ENCODE measurements at places on chromosomes 7 and 10. TPM values are rescaled to one million over a fixed set of nuclear protein-coding genes. Genes with fewer than 3 reads are reported as not detected.

- peak; percentile 64 for DNase-seq
Measured at GRCh38 chr7:101935521-101936141, 118.2 kb downstream of the CUX1 start.

DNA sequence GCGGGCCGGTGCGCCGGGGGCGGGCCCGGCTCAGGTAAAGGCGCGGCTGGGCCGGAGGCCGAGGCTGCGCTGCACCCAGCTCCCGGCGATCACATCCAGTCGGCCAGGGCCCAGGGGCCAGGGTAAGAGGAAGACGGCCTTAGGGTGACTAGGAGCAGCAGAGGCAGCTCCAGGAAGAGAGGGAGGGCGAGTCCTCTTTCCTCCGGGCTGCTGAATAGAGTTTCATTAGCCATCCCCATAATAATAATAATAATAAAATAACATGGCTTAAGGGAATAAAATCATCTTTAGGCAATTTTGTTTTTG, 44.8 kb upstream of the CDK1 start:
- no peak for DNase-seq

GRCh38 chr7:31957090-31957720, 113.0 kb downstream of the PDE1C start:
- DNase-seq: no peak

DNA sequence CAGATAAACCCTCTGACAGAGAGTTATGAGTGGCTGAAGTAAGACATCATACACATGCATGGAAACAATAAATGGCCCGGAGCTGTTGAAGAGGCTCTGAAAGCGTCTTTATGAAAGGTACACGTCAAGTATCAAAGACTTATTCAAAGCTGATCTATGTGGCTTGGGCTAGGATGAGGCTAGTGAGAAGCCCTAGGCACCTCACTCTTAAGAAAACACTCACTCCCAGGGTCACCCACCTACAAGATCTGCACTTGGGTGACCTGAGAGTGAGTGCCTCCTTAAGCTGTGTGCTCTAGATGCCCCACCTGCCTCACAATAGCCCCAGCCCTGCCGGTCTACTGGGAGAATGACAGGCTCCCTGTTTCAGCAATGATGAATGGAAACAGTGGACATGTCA, 1.1 kb upstream of the GIMAP1 start:
- DNase-seq: no peak

The TMEM196 gene
- not detected for total RNA-seq

- no peak for DNase-seq
Measured at GRCh38 chr7:21355406-21355874, 72.4 kb upstream of the SP4 start.

DNA sequence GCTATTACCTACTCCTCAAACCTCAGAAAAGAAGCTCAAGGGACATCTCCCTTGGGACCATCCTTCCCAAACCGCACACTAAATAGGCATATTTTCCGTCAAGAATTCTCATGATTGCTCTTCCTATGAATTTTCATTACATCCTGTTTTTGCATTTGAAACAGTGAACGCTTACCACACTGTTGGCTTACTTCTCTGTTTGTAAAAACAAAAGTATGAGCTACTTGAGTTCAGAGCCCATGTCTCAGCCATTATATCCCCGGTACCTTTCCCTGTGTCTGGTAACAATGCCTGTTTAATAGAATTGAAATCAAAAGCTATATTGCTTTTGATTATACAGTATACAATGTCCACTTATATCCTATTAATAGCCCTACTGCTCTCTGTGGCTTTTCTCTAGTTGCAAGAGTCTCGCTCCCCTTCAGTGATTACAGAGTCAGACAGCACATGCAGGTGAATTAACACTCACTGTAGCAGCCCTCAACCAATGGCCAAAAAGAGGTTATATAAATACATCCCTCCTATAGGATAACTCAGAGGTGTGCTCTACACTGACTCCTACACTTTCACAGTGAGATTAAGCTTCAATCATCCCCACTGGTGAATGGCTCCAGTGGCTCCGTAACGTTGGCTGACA, 264.4 kb downstream of the SORCS1 start:
- no peak for DNase-seq

DNA sequence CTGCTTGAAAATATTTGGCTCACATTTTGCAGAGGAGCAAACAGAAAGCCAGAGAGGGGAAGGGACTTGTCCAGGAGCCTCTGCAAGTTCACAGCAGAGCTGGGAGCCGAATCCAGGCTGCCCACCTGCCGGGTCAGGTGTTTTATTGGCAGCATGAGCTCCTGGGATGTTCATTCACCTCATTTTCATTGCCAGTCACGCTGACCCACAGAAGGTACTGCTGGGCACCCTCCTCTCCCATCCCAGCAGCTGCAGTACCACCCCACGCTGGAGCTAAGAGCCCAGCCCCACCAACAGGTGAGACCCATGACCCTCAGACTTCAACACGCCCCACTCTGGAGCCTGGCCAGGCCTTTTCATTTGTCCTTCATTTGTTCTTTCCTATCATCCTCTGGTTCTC, 102.7 kb downstream of the GRID1 start:
- no peak for DNase-seq

The OPN4 gene
- total RNA-seq: 0.20 TPM

The RADIL gene
- total RNA-seq: 1.4 TPM

The ATP6V1F gene
- total RNA-seq: 78.5 TPM

DNA sequence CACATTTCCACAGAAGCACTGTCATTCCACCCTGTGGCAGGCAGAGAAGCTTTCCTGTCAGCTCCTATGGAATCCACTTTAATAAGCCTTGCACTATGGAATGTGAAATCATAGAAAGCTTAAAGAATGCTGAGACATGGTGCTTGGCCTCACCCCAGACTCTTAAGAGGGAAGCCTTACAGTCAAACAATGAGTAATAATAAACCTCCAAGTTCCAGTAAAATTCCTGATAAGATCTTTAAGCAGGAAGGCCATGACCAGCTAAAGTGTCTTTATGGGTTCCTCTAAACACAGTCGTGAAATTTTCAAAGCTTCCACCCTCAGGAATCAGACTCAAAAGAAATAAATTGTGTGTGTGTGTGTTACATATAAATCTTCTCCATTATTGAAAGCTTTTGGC, 11.9 kb upstream of the TEX36 start:
- no peak for DNase-seq

The CTAGE6 gene
- 0.22 TPM for total RNA-seq

GRCh38 chr7:41520445-41520844, 182.4 kb downstream of the INHBA start:
- no peak for DNase-seq

The IGF2BP3 gene
- total RNA-seq: not detected

The AGAP6 gene
- total RNA-seq: 11.8 TPM

DNA sequence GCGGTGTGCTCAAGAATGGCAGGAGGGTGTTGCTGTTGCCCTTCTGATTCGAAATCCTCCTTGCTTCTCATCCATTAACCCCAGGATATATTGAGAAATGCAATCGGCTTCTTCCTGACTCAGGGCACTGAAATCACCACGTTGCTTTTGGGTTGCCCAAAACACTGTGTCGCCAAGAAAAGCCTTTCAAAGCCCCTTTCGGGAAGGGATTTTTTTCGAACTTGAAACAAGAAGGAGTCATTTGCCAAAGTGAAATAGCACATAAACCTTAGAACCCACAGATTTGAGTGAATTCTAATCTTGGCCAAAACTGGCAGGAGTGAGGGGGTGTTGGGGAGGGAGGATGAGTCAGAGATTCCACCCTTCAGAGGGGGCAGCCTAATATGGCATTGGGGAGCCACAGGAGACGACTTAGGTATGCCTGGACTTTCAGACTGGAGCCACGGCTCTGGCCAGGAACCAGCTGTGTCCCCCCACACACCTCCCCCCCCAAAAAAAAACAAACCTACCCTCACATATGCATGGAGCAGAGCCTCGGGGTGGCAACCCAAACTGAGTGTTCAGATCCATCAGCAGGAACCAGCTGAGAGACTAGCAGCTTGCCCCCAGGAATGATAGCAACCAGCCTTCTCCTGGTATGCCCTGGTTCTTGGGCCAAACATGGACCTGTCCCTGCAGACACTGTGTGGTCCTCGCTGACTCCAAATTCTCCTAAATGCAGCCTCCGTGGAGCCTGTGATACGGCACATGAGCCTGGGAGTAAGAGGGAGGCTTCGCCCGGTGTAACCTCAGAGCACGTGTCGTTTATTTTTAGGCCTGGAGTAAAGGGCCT, 138.4 kb downstream of the FGFR2 start:
- DNase-seq: no peak

GRCh38 chr7:118259115-118259514, 34.6 kb downstream of the ANKRD7 start:
- DNase-seq: no peak

The OR6V1 gene
- total RNA-seq: not detected

- DNase-seq: peak; percentile 75
Measured at GRCh38 chr10:72334825-72335393, 19.8 kb downstream of the DNAJB12 start.

DNA sequence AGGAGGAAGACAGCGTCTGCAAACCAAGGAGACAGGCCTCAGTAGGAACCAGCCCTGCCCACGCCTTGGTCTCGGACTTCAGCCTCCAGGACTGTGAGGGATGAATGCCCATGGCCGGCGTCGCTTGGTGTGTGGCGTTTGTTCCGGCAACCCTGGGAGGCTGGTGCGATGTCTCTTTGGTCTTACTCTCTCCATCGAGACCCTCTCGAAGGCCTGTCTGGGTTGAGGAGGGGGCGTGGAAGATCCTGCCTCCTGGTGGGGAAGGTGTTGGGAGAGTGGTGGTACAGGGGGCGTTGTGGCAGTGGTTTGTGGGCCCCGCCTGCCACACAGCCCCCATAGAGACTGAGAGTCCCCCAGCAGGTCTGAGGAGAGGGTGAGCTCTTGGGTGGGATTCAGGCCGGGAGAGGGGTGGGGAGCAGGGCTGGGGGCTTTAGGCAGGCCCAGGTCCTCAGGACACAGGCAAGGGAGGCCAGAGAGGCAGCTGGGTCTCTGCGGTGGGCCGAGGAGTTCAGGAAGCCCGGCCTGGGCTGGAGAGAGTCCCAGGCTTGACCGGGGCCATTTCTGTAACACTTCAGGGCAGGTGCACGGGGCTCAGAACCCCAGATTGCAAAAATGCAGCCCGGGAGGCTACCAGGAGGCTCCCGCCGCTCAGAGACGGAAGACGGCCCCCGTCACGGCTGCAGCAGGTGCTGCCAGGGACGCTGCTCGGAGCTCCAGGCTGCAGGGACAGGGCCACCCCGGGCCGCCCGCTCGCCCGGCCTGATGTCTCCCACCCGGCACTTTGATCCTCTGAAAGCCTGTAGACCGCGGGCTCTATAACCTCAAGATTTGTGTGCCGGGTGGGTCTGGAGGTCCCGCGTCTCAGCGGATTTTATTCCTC, 33.8 kb upstream of the PSMG3 start:
- DNase-seq: no peak

DNA sequence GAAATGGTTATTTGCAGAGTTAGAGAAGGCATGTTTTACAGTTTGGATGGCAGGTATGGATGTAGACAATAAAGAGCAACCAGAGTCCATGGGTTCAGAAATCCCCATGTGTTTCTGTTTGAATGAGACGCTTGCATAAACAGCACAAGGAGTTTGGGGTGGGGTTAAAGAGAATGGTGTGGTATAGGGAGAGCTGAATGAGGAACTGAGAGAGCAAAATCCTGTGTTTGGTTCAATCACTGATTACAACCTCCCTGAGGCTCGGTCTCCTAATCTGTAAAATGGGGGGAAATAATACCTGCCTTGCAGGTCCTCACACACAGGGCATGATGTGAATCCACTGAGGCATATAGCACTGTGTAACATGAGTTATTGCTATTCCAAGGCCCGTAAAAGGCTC, 23.7 kb downstream of the CAV1 start:
- no peak for DNase-seq

The SEMA3D gene
- total RNA-seq: 2.0 TPM

GRCh38 chr10:98257961-98258360, 10.0 kb downstream of the LOXL4 start:
- DNase-seq: no peak

GRCh38 chr10:35770817-35771355, 128.8 kb upstream of the FZD8 start:
- peak; percentile 18 for DNase-seq

The GRIFIN gene
- total RNA-seq: not detected

The SPDYE5 gene
- total RNA-seq: not detected

DNA sequence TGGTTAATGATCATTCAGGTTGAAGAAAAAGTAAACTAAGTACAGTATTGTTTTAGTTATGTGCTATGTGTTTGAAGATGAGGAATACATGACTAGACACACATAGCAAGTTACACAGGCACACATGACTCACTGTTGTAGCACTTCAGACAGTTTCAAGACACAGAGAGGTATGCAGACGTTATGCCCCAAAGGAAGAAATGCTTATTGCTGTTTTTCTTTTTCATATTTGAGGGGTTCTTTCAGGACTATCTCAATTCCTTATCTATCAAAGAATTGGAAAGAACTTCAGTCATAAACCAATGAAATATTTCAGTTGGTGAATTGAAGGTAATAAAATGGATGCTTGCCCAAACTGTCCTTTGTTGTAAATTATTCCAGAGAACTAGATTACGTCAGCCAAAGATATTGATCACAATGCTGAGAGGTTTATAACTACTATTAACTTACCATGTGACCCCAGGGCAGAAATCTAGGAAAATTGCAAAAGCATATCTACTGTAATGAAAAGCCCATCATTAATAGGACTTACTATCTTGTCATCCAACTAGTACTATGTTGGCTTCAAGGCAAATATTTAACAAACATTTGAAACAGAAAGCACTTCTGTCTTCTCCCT, 61.2 kb upstream of the CAPZA2 start:
- no peak for DNase-seq

GRCh38 chr10:16392531-16393069, 44.2 kb upstream of the PTER start:
- DNase-seq: no peak

DNA sequence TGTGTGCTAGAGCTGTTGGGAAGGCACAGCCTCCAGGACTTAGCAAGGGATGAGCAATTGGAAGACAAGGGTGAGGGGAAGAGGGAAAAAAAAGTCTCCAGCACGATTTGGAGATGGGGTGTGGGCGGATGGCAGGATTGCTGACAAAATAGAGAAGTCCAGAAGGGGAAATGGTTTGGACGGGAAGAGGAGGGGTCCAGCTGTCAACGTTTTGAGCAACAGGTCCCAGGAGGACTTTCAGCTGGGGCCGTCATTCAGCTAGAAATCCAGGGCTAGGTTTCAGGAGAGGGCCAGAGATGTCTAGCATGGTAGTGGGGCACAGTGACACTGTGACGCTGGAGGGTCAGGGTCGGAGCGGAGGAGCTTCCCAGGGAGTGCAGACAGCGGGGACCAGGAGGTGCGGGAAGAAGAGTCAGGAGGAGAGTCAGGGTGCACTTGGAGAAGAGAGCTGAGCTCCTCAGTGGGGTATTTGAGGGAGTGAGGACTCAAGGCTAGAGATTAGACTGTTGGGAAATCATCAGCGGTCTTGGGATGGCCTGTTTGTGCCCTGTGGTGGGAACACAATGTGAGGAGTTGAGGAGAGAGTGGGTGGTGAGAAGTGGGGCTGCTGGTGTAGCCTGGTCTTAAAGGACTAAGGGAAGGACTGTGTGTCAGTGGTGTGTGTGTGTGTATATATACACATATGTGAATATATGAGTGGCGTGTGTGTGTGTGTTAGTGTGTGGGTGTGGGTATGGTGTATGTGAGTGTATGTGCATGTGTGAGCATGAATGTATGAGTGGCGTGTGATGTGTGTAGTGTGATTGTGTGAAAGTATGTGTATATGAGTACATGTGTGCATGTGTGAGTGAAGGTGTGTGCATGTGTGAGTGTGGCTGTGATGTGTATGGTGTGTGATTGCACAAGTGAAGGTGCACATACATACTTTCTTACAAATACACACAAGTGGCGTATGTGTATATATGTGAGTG, 3.8 kb downstream of the ZYX start:
- DNase-seq: no peak
